ENCODE measurements at places on chromosomes 6 and 20.
A peak's percentile ranks its signal among the peaks of the same experiment; 100 is the strongest.

DNA sequence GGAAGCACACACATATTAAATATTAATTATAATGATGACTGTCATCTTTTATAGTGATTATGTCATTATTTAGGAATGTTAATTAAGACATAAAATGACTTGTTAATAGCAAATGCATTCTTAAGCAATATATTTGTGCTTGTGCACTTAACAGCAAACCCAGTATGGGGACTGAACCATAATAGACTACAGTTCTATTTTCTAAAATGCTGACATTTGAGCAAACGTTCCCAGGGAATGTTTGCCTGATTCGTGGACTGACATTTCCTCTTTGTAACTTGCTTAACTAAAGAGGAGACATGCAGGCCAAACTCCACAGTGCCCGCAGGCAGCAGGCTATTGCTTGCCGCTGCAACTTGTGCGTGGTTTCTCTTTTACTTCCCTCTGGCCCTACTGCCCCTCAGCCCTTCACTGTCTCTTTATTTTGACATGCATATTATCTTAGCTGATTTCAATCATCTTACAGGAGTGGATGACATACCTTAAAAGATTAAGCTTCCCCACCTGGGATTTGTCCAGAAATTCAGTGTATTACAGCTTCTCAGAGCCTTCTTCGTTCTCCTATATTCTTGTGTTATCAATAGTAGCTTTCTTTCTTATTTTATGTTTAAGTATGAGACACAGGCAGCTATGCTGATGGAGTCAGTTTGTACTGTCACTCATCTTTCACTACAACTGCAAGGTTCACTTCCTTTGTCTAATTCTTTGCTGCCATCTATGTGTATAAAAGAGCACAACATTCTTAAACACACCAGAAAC is 141.5 kb downstream of the GMDS start:
- no peak for DNase-seq

DNA sequence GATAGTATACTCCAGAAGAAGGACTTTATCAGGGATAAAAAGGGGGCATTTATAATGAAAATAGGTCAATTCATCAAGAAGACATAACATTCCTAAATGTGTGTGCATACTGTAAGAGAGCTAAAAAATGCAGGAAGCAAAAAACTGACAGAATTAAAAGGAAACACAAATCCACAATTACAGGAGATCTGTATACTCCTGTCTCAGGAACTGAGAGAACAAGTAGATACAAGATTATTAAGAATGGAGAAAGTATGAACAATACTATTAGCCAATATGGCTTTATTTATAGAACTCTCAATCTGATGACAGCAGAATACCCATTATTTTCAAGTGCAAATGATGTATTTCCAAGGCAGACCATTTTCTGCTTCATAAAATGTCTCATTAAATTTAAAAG is 167.7 kb upstream of the BMP5 start:
- DNase-seq, result no peak

- DNase-seq, result no peak
These were observed 178.7 kb downstream of the TBXT start for GRCh38 chr6:165988757-165989456.

DNA sequence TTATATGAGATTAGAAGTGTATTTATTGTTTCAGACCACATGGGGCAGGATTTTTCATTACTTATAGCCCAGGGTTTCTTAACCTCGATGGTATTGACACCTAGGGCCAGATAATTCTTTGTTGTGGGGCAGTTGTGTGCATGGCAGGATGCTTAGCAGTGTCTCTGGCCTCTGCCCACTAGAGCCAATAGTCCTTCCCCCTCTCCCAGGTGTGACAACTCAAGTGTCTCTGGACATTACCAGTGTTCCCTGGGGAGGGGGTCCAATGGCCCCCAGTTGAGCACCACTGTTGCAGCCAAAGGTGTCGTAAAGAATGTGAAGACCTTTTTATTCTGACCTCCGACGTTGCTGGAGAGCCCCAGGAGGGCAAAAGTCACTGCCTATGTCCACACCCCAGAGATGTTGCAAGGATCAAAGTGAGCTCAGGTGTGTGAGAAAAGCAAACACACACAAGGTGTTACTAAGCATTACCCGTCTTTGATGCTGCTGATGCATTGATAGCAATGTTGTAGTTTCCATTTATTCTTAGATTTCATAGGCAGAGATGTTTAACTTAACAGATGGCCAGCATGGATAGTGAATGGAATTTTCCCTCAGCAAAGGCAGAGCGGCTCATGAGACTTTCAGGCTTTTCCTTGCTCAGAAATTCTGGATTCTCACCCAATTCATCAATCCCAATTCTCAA is 22.2 kb downstream of the BANF2 start:
- DNase-seq, result no peak

DNA sequence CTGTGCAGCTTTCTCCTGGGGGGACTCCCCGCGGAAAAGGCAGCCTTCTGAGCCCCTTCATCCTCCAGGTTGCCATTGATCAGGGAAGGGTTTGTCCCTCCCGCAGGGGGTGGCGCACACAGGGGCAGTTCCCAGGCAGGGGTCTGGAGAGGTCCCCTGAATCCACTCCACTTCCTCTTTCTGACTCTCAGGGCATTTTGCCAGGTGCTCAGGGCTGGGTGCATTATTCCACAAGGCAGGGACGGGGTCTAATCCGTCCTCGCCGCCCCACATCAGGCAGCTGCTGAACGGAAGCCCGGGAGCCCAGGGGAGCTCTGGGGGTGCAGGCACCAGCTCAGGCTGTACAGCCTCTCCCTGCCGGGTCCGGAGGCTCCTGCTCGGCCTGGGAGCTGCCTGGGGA is 180.9 kb downstream of the TTLL2 start:
- DNase-seq, result no peak

- no peak for DNase-seq
These were observed 54.2 kb downstream of the TRAM2 start for GRCh38 chr6:52522655-52523054.

GRCh38 chr6:154752022-154752421 is 18.8 kb downstream of the SCAF8 start:
- DNase-seq, result no peak

DNA sequence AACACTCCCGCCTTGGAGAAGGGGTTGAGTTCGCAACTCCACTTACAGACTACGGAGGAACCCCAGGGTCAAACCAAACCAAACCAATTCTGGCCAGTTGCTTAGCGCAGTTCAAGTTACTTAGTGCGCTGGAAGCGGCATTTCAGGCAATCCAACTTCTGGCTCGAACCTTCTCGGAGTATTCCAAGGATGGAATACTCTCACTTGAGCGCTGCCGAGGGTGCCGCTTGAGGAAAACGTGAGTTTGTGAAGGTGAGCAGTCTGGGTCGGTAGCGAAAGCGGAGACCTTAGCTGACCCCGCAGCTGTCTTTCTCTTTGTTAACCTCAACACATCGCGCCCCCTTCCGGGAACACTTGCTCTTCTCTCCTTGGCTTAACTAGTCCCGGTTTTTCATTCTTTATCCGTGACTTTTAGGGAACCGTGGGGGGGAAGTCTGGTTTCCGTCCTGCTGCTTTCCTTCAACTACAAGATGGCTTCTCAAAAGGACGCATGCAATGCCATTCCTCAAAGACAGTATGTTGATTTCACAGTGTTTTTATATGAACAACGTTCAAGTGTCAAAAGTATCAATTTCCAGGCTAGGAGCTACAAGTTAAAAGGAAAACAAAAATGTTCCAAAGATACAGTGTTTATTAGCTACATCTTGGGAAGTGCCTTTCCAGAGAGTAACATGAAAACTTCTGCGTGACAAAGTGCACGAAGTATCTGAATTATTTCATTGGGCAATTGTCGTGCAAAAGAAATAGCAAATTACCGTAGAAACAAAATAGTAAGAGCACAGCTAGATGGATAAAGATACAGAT is 741 bp upstream of the PNISR start:
- DNase-seq, result peak; percentile 27

DNA sequence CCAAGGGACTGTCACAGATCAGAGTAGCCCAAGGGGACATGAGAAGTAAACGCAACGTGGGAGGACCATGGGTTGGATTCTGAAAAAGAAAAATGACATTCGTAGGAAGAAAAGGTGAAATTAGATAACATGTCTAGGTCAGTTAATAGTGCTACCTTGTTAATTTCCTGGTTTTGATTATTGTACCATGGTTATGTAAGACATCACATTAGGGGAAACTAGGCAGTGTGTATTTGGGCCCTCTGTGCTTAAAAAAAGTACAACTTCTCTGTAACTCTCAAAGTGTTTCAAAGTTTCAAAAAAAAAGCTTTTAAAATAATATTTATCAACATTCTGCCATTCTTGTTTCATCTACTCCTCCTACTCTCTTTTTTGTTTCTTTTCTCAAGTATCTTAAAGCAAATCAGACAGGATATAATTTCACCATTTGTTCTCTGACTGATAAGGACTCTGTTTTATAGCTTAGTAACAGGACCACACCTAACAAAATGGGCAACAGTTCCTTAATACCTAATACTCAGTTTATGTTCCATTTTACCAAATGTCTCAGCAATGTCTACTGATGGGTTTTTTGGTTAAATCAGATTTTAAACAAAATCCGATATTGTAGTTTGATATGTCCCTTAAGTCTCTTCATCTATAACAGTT is 97.1 kb upstream of the PLCB4 start:
- no peak for DNase-seq

GRCh38 chr20:1505871-1506270 is 14.7 kb upstream of the SIRPB2 start:
- DNase-seq, result no peak

GRCh38 chr6:169921217-169921616 is 169.8 kb downstream of the ERMARD start:
- DNase-seq, result no peak

DNA sequence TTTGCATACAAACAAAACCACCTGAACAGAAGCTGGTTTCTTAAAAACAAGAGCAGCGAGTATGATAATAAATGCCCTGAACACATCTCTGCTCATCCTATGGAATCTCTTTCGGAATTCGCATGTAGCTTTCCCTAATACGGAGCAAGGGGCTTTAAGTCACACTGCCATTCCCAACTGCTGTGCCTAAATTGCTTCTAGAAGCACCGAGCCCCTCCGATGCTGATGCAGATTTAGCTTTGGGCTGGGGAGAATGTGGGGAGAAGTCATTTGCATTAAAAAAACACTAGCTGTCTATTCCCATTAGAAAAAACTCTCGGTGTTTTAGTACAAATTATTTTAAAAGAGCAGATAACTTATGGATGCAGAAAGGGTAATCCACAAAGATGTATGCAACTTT is 76.9 kb downstream of the CD83 start:
- no peak for DNase-seq

GRCh38 chr6:3233904-3234303 is 6.5 kb upstream of the TUBB2B start:
- DNase-seq, result no peak

- no peak for DNase-seq
These were observed 91.0 kb downstream of the REPS1 start for GRCh38 chr6:138897031-138897430.

- no peak for DNase-seq
These were observed 63.4 kb upstream of the ELOVL5 start for GRCh38 chr6:53412021-53412715.

DNA sequence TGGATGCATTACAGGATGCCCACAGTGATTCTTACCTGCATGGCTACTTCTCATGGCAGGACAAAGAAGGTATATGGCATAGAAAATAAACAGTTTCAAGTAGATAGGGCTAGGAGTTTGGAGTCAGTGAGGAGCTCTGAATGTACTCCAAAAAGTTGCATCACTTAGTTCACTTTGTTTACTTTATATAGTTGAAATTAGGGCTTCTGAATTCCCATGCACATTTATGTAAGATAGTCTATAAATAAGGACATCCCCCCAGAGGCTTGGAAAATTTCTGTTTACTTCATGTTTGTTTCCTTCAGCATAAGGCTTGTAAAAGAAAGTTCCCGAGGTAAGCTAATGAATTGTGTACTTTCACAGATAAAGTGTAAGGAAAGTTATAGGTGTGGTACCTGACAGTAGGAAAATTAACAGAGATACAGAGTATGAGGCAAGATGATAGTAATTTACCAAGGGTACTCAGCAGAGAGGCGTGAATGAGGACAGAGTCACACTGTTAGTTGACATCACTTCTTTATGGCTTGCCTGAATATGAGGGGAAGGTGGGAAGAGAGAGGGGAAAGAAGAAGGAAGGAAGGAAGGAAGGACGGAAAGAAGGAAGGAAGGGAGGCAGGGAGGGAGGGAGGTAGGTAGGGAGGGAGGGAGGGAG is 51.1 kb downstream of the ADTRP start:
- DNase-seq, result no peak

DNA sequence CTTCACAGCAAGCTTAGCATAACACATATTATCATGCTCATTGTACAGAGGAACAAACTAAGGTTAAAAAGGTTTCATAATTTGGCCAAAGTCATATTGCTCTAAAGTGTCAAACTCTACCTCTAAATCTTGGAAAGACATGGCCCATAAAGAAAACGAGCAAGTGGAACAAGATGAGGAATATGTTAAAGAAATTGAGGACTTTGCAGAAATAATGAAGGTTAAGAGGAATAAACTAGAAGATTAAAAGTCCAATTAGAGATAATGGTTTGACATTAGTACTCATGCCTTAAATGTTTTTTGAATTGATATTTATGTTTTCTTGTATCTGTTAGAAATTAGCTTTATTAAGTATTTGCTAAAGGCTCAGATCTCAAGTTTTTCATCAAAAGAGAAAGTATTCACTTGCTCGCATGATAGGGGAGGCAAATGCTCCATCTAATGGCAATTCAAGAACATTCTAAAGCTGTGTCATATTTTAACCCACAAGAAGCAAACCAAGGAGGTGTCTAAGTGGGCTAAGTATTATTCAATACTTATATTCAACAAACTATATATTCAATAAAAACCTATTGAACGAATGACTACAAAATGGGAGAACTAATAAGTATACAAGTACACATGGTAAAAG is 192.9 kb upstream of the SPTLC3 start:
- no peak for DNase-seq

- no peak for DNase-seq
These were observed 645.5 kb downstream of the GRIK2 start for GRCh38 chr6:102038964-102039363.

DNA sequence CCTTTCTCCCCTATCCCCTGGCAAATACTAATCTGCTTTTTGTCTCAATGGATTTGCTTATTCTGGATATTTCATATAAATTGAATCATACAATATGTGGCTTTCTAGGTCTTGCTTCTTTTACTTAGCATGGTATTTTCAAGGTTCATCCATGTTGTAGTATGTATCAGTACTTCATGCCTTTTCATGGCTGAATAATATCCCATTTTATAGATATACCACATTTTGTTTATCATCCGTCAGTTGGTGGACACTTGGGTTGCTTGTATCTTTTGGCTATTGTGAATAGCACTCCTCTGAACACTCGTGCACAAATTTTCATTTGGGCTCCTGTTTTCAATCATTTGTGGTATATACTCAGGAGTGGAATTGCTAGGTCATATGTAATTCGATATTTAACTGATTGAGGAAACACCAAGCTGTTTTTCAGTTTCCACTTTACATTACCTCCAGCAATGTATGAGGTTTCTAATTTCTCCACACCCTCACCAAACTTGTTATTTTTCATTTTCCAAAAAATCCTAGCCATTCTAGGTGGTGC is 30.5 kb upstream of the RIPPLY2 start:
- no peak for DNase-seq

DNA sequence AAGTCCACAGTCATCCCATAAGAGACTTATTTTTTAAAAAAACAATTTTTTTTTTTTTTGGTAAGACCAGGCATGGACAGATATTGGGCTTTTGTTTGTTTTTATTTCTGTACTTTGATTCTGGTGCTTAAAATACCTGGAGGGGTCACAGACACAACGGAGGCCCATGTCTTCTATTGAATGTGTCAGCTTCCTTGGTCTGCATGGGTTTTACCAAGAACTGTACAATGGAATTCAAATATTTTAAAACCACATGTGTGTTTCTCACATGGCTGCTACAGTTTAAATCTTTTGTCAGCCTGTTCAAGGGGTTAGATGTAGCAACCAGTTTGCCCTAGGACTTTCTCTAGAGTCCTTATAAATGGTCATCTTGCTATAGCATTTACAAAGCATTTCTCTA is 139.8 kb downstream of the SOX4 start:
- DNase-seq, result no peak
